ENCODE measurements at places on chromosomes 6 and 20.

GRCh38 chr6:12340488-12340818, 50.3 kb downstream of the EDN1 start:
- no peak for ATAC-seq

DNA sequence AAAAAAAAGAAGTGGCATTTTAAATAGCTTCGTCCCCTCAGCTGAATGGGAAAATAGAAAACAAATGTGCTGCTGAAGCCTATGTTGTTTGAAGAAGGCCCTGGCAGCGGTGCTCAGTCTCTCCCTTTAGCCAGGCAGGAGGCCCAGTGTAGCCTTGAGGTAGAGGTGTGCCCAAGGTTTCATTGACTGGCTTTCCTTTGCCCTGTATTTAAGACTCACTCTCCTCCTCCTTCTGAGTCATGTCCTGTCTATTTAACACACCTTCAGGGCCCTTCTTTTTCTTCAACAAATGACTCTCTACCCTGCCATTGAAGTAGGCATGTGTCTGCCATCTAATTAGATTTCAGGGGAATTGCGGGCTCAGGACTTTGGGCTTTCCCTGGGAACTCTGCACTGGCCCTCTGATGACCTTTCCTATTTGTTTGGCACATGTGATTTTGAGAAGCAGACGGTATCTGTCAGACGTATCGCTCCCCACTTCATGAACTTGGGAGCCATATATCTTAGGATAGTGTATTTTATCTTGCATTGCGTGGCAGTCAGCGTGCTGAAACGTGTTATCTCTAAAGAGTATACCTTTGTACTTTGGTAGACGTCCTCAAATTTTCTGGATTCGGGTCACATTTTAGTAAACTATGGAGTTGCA, 4.3 kb downstream of the TJAP1 start:
- no peak for ATAC-seq

- no peak for ATAC-seq
Measured at GRCh38 chr20:46354207-46354555, 45.9 kb upstream of the CDH22 start.

GRCh38 chr6:44263354-44264100, 1.8 kb downstream of the NFKBIE start:
- ATAC-seq: no peak

- ATAC-seq: no peak
Measured at GRCh38 chr6:42279966-42280629, 62.4 kb upstream of the MRPS10 start.

GRCh38 chr20:25239387-25240370, 8.2 kb upstream of the PYGB start:
- ATAC-seq: no peak

DNA sequence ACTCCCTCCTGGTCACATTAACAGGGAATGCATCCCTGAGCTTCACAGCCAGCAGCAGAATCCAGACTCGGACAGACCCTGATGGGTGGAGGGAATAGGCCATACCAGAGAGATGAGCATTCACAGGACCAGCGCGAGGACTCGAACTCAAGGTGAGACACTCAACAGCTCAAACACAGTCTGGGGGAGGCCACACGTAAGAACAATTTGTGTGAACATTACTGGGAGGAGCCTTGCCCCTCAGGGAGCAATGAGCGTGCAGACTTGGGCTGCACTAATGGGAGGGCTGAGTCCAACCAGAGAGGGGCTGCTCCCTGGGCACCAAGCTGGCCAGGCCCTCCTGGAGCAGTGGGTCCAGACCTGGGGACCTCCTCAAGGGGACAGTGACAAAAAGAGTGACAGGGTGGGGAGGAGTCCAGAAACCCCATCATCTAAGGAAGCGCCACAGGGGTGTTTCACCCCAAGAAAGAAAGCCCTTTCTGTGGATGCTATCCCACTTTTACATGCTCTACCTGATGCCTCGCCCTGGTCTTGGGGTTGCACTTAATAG, 118.4 kb downstream of the MRPL14 start:
- ATAC-seq: no peak

DNA sequence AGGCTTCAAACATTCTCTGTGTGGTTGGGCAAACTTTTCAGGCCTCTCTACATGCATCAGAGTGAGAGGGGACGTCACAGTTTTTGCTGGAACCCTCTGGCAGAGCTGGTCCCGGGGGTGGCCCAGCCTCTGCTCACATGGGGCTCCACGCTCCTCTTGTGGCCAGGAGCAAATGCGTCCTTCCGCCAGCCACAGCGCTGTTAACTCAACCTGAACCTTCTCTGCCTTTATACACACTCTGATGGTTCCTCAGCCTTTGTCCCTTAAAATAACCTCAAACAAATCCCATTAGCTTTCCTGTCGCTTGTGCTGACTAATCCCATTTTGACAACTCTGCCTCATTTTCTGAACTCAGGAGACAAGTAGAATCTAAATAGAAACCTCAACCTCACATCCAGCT, 39.4 kb upstream of the TGM6 start:
- no peak for ATAC-seq

DNA sequence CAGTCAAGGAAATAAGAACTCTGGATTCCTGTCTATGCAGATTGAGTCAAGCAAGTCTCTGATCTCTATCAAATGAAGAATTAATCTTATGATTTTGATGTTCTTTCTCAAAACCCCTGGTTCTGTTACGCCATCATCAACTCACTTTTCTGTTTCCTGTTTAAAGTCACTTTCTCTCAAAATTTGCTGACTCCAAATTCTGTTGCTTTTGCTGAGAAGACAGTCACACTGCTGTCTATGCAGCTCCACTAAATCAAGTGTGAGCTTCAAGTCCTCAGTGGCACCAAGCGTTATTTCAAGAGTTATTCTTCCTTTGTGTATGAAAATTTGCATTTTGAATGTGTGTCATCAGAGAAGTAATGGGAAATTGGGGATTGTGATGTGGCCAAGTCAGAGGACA, 663.3 kb downstream of the KIF16B start:
- ATAC-seq: no peak

Measured in motor neuron (in vitro differentiated cells).